ENCODE measurements at places on chromosomes 6 and 20.

GRCh38 chr6:42845327-42845694, 34.1 kb upstream of the RPL7L1 start:
- no peak for DNase-seq

DNA sequence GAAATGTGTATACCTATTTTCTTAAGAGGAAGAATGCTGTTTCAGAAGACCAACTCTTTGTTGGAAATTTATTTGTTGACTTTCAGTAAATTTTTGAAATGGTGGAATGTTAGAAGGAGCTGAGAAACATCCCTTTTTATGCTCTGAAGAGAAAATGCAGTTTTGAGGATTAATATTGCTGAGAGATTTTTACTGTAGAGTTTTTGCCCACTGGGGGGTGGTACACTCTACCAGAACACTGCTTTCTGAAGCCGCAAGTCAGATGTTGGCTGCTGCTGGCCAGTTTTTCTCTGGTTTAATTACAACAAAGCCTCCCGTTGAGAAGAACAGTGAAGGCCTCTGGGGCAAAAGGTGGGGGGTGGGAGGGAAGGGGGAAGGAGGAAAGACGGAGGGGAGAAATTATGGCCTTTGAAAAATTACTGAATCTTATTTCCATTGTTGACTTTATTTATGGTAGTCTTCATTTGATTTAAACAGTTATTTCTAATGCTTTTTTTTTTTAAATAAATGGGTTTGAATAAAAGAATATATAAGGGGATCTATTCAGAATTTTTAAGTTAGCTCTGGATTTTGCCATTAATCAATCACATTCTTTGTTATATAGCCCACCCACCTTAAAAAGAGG, 3.0 kb downstream of the FLRT3 start:
- no peak for DNase-seq

DNA sequence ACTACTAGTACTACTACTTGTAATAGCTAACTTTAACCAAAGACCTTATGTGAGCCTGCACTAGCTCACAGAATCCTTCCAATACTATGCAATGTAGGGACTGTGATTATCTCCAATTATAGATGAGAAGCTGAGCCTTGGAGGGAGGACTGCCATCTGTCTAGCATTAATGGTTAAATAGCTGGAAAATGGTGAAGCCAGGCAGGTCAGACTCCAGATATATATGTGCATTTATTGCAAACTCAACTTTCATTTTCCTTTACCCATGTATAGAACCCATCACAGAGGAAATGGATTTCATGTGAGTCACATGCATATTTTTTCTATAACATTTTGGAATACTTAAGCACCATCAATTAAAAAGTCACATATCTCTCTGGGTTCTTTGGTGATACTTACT, 229.9 kb downstream of the BCAS1 start:
- no peak for DNase-seq

- DNase-seq: no peak
Measured at GRCh38 chr20:61571916-61572711, 320.1 kb downstream of the CDH4 start.

DNA sequence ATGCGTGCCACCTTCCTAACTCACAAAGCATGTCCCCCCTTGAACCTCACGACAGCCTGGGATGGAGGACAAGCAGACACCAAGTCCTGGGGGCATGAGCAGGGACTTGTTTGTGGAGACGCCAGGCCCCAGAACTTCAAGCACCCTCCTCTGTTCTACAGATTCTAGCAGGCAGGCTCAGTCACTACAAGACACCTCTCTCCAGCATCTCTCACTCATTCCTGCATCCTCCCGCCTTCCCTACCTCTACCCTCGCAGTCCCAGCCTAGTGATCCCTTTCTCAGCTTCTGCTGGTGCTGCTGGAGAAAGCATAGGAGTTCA, 3.7 kb downstream of the LRP11 start:
- no peak for DNase-seq

GRCh38 chr6:127343809-127344659, 625 bp upstream of the ECHDC1 start:
- DNase-seq: no peak

GRCh38 chr6:139415365-139415764, 40.9 kb upstream of the CITED2 start:
- DNase-seq: no peak

DNA sequence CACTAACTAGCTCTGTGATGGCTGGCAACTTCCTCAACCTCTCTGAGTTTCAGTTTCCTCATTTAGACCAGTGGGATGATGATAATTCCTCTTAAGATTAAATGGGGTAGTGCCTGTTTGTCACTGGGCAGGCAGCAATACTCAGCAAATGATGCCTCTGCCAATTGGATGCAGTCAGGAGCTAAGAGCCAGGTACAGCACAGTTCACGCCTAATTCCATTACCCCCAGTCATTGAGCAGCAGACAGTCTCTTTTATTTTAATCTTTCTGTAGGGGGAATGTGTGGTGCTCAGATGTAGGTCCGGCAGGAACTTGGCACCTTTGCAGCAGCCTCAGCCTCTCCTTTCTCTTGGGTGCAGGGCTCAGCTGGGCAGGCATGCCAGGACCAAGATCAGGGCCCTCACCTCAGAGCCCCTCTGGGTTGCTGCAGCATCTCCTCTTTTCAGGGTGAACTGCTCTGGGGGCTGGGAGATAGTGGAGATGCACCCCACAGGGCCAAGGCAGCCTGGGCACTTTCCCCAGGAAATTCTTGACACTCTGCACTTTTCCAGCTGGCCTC, 243.8 kb downstream of the LRFN2 start:
- no peak for DNase-seq

DNA sequence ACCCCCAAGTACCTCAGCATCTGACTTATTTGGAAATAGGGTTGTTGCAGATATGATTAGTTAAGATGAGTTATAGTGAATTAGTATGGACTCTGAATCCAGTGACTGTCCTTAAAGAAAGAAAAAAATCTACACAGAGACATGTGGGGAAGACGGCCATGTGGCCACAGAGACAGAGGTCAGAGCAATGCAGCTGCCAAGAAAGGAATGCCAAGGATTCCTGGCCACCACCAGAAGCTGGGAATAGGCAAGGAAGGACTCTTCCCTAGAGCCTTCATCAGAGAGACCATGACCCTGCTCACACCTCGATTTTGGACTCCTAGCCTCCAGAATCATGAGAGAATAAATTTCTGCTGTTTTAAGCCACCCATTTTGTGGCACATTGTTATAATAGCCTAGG, 81.8 kb downstream of the FYN start:
- DNase-seq: no peak

GRCh38 chr20:58829531-58829941, 21.2 kb downstream of the GNAS-AS1 start:
- no peak for DNase-seq

DNA sequence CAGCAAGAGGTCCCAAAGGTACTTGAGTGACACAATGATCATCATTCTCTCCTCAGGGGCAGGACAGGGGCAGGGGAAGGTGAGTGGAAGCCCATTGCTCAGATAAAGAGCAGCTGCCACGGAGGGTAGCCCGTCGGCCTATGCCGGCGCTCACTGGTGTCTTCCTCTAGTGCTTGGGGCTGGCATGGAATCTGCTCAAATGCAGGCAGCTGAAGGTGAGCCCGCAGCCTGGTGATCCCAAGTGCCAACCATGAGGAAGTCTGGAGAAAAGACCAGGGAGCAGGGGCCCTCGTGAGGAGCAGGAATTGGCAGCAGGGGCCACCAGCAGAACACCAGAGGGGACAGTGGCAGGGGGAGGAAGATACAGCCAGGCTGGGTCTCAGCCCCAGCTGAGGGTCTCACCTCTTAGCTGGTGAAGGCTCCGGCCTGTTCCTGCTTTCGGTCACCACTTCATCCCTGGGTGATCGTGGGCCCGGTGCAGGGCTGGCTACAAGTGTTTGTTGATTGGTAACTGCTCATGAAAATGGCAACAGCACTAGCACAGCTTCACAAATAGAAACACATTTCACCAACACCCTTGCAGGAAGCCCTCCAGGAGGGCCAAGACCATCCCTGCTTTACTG, 24.7 kb downstream of the RBCK1 start:
- no peak for DNase-seq

GRCh38 chr6:21523652-21524051, 69.9 kb upstream of the SOX4 start:
- DNase-seq: no peak

DNA sequence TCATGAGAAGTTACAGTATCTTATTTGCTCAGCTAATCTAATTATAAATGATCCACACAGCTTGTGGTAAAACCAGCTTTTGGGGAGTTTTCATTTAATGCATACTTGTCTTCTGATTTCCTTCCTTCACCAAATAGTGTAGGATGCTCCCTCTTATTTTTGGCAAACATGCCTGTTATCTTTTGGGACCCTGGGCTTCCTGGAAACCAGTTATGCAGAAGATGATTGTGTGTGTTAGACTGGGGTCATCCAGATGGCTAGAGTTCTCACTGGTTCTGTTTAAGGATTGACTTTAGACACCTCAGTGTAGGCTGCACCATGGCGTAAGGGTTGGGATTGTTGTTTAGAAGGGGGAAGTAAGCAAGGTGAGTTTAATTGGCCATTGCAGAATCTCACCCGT, 61.3 kb downstream of the PTPN1 start:
- no peak for DNase-seq

- no peak for DNase-seq
Measured at GRCh38 chr6:126048635-126049034, 62.3 kb downstream of the TRMT11 start.

DNA sequence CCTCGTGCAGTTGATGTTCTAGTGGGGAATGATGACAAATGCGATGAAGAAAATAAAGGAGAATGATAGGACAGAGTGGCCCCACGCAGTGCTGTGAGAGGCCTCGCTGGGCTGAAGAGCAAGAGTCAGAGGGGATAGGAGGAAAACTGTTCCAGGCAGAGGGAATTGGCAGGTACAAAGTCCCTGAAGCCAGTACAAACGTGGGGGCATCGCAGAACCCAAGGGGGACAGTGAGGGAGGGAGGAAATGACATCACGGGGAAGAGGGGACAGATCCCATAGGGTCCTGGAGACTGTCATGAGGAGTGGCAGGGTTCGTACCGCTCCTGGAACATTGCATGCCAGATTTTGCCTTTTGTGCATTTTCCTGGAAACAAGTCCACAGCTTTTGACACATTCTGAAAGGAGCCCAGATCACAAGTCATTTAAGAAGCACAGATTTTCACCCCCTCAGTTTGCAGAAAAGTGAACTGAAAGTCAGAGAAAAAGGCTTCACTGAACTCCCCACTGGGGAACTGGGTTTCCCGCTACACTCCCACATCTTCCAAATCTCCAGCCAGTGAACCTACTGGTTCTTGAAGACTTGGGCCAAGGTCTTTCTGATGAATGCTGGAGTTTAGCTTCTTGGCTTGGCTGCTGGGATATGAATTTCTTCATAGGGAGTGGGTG, 77.0 kb downstream of the SULF2 start:
- DNase-seq: no peak

GRCh38 chr6:26473758-26474438, 16.1 kb downstream of the BTN2A1 start:
- DNase-seq: peak; percentile 88

GRCh38 chr6:169622618-169623017, 79.2 kb downstream of the WDR27 start:
- DNase-seq: no peak

- DNase-seq: no peak
Measured at GRCh38 chr6:166463359-166464067, 80.8 kb upstream of the MPC1 start.

DNA sequence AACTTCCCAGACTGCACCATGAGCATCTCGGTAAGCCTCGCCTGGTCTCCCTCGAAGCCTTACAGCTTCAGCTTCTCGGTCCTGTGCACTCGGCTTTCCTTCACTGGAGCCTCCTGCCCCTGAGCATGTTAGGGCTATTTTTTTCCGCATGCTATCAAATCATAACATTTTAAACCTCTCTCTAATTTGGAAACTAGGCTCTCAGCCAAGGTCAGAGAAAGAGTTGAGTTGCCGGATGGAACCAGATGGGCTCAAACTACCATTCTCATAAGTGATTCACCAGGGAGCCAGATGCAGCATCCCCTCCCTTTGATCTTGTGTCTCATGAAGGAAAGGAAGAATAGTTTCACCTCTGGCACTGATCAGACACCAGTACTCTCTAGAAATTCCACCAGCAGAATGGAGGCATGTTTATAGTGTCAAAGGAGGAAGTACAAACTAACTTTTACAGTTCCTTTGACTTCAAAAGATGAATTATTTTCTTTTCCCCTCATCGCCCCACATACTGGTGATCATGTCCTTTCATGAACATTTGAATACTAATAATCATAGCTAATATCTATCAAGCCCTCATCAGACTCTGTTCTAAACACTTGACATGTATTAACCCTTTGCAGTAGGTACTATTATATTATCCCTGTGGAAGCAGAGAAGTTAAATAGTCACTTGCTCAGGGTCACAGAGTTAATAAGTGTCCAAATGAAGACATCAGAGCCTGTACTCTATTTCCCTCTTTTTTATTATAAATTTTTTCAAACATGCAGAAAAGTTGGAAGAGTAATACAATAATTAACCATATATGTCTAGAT, 46.7 kb downstream of the MAP1LC3A start:
- no peak for DNase-seq

GRCh38 chr20:45963059-45964005, 8.7 kb downstream of the ZNF335 start:
- DNase-seq: no peak

- no peak for DNase-seq
Measured at GRCh38 chr6:138989098-138989983, 1.3 kb upstream of the REPS1 start.

DNA sequence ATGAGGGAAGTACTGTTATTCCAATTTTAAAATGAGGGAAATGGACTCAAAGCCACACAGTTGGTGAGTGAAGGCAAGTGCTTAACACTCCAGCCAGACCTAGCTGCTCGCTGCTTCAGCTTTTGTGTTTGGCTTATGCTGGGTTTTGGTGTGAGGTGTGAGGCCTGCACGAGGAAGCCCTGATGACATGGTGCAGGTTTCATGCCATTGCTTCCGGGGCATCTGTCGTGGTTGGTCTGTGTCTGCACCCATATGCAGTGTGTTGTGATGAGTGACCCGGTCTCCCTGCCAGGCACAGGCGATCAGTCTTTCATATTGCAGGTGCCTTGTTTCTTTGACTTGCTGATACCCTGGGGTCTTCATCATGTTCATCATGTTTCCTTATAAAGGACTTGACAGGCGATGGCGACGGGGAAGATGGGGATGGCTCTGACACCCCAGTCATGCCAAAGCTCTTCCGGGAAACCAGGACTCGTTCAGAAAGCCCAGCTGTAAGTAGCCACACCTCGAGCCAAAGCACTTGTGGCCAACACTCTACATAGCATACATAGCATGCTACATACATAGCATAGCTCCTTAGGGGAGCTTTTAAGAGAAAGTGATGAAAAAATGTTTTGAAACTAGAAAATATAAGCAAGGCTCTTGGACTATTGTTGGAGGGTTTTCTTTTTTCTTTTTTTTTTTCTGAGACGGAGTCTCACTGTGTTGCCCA, 22.3 kb downstream of the DNMT3B start:
- no peak for DNase-seq

- no peak for DNase-seq
Measured at GRCh38 chr20:20277894-20278335, 90.0 kb upstream of the INSM1 start.

DNA sequence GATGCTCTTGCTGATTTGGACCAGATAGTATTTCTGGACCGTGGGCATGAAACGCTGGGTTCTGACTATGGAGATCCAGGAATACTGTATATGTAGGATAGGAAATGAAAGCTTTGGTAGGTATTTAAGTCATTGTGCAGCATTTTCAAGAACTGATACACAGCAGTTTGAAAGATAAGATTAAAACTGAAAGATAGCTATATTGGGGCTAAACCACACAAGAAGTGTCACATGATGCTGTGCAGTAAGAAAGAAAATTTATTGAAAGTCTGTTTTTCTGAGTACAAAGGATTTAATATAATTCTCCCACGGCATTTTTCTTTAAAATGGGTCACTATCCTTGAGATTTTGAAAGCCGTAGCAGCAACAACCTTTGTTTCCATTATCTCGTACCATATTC, 305 bp downstream of the IL17A start:
- DNase-seq: no peak

- no peak for DNase-seq
Measured at GRCh38 chr6:33288141-33288920, 708 bp downstream of the WDR46 start.

All from T-helper 2 cell (primary cell).